ENCODE measurements at places on chromosomes 13 and 19.

- no peak for DNase-seq
Observed at GRCh38 chr13:73684286-73684685, 449.9 kb downstream of the KLF12 start.

GRCh38 chr19:41870401-41870873, 6.6 kb upstream of the CD79A start:
- peak; percentile 45 for DNase-seq

DNA sequence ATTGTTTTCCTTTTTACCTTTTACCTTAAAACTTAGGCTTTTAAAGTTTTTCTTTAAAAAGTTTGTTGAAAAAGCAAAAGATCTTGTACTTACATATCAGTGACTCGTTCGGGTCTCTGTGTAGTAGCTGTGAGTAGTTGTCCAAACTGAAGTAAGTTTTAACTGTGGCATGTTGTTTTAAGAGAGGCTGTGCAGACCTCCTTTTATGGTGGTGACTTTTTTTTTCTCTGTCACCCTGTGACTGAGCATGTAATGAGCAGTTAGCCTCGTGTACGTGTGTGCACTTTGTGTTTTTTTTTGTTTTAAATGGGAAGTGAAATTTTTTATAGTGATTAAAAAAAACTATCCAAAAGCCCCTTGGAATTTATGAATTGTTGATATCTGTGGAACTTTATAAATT, at the start of gene GPR183:
GPR183 (minus strand) TSS at position 153 of the 400 bp plus-strand sequence. CDS start 11,254 bp downstream, outside the sequence.
- no peak for DNase-seq

GRCh38 chr19:54523403-54523802, 20.8 kb downstream of the LAIR2 start:
- peak; percentile 66 for DNase-seq

DNA sequence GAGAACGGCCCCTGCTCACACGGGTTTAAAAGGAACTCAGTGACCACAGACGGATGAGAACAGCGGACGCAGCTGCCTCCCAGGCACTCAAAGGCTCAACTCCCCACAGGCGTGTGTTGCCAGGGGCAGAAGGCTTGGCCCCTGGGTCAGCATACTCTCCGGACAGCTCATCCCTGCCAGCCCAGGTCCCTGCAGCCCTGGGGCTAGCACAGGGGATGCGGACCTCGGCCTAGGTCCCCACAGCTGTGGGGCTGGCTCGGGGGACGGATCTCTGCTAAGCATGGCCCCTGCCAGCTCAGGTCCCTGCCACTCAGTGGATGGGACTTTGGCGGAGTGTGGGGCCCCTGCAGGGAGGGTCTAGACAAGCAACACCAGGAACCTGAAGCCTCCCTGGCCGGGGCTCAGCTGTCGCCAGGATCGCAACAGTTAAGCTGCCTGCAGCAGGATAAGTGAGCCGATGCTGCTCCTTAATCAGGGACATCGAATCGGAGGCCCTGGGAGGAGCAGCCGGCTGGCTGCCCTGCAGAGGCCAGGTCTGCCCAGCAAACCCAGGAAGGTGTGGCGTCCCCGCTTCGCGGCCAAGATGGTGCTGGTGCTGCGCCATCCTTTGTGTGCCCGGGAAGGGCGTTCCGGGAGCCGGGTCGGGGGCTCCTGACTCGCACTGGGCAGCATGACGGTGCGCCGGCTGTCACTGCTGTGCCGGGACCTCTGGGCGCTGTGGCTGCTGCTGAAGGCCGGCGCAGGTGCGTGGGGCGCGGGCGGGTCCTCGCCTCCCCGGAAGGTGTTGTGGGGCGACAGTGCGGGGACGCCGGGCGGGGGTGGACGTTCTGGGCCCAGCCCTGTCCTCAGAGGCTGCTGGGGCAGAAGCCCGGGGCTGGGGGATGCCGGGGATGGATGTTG, 32.5 kb downstream of the MCF2L start:
- no peak for DNase-seq

DNA sequence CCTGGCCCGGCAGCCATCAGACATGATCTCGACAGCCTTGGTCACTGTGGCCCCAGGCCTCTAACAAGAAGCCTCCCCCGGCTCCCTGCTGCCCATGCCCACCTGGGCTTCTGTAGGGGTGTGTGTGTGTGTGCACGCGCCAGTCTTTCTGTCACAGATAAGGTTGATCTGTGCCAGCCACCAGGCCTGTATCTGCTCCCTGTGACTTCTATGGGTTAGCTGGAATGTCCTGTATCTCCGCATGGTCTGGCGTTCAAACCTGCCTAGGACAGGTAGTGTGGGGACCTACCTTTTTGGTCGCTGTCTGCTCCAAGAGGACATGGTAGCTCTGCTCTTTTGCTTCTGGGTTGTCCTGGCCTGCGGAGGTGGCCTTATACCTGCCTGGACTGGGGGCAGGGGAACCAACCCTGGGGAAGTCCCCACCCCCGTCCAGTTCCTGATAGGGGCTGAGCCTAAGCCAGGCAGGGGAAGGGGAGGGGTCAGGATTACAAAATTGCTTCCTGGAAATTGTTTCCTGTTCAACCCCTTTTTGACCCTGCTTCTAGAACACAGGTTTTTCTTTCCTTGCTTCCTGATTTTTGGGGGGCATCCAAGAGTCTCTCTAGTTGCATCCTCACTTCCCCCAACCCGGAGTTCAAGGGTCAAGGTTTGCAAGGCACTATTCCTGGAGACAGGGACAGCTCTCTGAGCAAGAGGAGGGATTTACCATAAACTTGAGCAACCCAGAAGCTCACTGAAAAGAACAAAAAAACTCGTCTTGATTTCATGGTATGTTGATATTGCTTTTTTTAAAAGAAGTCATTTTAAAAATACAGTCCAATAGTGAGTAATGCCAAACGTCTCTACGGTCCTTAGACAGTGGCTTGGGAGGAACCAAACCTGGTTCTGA, at the start of gene LRG1:
LRG1 (minus strand) TSS at position 344 of the 889 bp plus-strand sequence; CDS start at position 321, 23 bp downstream.
- DNase-seq, result peak; percentile 96

DNA sequence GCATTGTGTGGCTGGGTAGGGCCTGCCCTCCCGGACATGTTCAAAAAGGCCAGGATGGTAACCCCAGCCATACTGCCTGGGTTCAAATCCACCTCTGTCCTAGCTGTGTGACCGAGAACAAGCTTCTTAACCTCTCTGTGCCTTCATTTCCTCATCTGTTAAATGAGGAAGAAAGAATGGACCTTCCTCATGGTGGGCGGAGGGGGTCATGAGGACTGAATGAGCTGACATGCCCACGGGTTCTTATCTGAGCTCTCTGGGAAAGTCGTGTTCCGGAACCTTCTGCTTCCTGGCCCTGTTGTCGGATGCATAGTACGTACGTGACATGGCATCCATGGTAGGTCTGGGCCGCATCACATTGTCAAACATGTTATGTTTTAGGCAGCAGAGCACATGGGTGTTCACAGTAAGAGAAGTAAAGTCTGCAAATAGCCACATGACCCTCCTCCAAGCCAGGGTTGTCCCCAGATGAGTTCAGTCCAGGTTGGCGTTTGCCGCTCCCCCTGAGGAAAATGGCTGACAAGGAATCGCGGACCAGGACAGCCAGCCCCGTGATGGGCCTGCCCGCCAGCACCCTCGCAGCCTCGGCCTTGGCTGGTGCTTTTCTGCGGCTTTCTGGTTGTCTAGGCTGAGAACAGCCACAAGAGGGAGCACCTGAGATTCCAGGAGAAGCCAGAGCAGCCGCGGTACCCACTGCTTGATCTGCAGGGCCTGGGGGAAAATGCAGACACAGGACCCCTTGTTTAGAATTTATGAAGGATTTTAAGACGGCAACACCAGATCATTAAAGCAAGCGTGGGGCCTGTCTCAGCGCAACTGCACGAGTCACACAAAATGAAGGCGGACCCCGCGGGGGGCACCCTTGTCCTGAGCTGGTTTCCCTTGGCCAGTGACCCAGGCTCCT, 2.4 kb upstream of the NTN5 start:
- peak; percentile 20 for DNase-seq

DNA sequence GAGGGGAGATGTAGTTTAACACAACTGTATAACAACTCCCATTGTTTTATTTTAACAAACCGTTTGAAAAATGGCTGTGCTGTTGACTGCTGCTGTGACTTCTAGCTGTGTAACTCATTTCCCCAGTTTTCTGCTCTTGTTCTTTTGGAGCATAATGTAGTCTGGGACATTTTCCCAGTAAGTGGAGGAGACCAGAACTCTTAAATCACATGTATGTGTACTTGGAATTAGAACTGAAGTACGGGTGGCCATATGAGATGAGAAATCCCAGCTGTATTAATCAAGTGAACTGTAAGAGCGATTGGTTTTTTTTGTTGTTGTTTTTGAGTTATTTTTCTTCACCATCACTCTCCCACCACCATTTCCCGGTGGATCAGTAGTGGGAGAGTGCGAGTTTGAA, 49.4 kb upstream of the RNF113B start:
- DNase-seq, result no peak

- no peak for DNase-seq
Observed at GRCh38 chr19:28530406-28531035, 682.4 kb downstream of the UQCRFS1 start.

DNA sequence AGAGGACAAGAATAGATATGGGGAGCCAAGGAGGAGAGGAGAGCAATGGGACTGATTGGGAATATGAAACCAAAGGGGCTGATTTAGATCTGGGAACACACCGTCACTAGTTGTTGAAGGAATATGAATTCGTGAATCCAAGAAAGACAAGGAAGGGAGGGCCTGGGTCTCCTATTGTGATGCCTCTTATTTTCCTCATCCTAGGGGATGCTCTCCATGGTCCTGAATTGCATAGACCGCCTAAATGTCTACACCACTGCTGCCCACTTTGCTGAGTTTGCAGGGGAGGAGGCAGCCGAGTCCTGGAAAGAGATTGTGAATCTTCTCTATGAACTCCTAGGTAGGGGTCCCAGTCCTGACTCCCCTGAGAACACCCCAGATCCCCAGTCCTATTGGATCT, 21.5 kb downstream of the RYR1 start:
- DNase-seq, result no peak

DNA sequence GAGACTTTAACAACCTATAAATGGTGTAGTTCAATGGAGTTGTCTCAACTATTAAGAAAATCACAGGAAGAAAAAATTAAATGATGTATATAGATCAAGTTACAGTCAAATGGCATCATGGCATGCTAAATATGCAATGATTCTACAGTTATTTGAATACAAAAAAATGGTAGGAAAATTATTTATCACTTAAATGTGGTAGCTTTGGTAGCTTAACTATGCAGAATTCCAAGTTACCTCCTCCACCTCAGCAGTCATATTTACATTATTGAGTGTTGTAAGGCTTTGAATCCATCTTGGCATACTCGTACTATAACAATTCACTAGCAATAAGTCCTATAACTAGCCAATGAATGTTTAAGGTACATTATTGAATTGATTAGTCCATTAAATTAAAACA, 36.8 kb downstream of the CAB39L start:
- no peak for DNase-seq

DNA sequence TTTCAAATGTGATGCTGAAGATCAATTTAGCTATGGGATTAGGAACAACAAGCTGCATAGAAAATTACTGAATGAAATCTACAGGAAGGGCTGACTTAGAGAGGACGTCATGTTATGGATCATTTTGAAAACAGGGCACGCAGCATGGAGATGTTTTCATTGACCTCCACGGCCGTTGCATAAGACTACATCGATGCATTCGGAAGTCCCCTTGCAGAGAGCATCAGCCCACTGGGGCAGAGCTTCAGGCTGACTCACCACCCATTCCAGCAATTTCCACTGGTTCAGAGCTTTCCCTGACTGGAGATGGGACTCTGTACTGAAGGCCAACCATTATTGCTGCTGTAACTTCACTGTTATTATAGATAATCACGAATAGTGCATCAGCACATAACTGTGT, 305.3 kb downstream of the IRS2 start:
- no peak for DNase-seq

DNA sequence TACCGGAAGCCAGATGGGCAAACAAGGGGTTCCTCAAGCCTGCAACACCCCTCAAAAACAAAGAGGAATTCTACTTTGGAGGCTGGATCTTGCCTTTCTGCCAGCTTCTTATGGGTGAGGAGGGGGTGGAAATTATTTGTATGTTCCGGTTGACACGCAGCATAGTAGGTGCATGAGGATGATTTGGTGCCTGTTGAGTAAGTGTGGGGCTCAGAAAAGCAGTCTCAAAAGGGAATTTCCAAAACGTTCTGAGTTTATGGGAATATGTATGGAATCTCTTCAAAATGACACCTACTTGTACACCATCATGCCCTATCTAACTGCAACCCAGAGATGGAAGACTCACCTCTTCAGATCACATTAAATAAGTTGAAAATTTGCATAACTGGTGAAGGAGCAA, 3.0 kb upstream of the TECR start:
- DNase-seq, result no peak

- no peak for DNase-seq
Observed at GRCh38 chr13:84136582-84136981, 254.3 kb upstream of the SLITRK1 start.

DNA sequence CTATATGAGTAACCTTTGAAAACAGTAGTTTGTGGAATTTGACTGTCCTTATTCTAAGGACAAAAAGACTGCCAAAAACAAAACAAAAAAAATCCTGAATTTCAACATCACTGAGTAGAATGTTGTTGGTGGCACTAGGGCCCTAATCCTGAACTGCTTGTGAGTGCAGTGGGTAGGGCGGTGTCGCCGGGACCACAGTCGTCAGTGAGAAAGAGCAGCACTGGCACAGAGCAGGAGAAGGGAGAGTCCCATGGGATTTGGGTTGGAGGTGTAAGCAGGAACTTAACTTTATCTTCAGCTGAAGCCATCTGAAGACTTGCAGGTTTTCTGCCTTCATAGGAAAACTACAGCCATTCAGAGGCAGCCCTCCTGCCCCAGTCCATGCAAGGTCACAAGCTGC, 5.6 kb downstream of the PCID2 start:
- no peak for DNase-seq

GRCh38 chr13:111657013-111657412, 336.6 kb downstream of the TEX29 start:
- no peak for DNase-seq

GRCh38 chr19:35119578-35120155, 4.0 kb downstream of the FXYD3 start:
- DNase-seq, result no peak

DNA sequence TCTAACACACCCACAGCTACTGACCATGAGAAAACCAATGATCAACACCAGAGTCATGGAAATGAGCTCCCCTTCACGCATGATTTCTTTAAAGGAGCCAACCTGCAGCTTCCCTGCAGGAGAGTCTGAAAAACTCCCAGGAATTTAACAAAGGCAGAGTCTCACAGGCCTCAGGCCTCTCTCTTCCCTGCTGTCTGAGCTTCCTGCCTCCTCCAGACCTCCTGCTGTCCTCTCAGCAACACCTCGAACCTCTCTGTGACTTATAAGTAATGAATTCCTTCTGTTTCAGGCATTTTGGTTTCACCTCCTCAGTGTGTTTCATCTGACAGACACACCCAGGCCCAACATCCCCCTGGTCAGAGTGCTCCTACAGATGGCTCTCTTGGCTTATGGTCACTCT, 1044.4 kb downstream of the UQCRFS1 start:
- DNase-seq, result no peak

Data from HL-60 (cell line).